Activated T-cell treated with anti-CD3 and anti-CD28 coated beads, Interleukin-2, amount 50 U/mL, for 4 hours (primary cell): ENCODE measurements at places on chromosomes 3 and 15.

DNA sequence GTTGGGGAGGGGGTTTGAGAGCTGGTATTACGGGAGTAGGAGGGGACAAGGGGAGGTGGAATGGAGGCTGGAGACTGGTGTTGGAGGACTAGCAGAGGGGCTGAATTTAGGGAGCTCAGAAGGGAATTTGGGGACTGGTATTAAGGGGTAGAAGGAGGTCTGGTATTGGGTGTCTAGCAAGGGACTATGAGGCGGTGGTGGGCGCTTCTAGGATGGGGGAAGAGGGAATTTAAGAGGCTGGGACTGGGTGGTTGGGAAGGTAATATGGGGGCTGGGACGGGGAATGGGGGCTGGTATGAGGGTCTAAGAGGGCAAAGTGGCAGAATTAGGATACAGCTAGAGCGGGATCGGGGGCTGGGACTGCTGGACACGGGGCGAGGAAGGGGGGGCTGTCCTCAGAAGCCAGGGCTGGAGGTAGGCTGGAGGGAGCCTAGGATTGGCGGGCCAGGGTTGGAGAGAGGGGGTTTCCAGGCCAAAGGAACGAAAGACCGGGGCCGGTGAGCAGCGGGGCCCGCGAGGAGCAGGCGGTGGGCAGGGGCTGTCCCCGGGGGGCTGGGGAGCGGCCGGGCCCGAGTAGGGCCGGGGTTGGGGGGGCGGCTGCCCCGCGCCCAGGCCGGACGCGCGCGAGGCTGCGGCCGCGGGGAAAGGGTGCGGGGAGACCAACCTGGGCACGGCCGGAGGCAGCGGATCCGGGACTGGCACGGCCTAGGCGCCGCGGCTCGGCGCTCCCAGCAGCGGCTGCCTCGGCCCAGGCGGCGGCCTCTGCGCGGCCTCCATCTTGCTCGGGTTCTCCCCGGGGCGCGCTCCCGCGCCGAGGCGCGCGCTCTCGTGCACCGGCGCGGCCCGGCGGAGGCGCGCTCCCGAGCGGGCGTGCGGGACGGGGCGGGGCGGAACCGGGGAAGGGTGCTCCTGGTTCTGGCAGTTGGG, at the start of gene LHFPL4:
TSS of gene LHFPL4 (minus strand) at position 802 of the 927 bp plus-strand sequence. CDS start 1,143 bp downstream, outside the sequence.
- DNase-seq, result no peak

GRCh38 chr3:53255423-53255774, 423 bp downstream of the TKT start:
- DNase-seq, result peak; percentile 23

DNA sequence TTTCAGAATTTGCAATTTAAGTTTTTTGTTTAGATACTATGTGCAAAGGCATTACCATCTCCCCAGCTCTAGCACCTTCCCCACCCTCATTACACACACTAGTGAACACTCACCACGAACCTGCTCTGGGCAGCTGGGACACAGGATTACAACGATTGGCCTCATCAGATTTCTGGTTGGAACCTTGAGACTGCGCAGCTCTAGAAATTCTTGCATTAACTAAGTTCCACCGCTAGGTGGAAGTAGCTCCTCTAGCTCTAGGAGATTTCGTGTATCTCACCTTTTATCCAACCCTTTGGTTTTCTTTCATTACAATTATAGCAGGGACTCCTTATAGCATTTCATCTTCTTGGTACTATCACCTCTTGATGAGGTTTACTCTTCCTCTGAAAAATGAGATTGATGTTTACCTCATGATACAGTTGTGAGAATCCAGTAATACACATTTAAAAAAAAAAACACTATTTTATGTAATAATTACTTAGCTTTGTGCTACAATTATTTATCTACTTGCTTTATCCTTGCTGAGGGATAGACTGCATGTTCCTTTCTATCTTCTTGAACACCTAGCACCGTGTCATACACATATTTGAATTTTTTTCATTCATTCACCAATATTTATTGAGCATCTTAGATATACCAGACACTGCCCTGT, 28.7 kb upstream of the PLOD2 start:
- DNase-seq, result no peak

GRCh38 chr3:105423397-105423796, 56.7 kb downstream of the ALCAM start:
- no peak for DNase-seq

DNA sequence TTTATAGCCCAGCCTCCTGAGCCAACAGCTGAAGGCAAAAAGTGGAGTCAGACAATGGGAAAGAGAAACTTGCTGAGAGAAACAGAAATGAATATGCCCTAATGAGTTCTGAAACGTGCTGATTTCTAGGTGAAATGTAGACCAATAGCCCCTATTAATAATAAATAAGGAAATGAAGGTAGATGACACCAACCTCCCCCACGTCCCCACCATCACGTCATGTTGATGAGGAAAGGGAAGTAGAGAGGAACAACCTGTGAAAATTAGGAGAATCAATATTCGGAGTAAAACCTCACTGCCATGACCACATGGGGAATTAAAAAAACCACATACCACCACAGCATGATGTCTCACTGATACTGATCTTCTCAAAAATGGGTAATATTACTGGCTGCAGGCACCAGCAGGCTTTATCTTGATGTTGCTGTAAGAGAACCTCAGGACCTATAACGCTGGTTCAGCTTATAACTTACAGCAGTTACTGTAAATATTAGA, 64.0 kb downstream of the KAT2B start:
- peak; percentile 30 for DNase-seq
